ENCODE measurements at places on chromosomes 13 and 19.

DNA sequence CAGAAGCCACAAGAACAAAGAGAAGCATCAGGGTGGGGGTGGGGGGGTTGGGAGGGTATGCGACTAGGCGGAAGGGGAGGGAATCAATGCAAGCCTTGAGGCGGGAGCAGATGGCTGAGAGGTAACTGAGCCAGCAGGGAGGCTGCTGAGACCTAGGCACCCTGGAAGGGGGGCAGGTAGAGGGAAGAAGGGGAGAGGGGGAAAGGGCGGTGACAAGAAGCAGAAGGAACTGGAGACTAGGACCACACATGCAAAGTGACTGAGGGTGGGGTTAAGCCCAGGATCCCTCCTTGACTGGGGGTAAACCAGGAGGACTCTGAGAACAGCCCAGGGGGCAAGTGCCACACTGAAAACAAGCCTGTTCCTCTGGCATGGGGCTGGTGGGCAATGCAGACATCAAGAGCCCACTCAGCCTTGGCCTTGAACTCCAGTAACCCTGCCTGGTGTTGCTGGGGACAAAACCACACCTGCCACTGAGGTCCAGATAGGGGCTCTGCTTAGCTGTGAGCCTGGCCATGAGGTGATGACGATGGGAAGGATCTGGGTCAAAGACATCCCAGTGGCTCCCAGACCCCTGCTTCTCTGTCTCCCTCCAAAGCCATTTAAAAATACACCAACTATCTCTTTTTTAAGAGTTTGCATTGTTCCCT is 20.3 kb downstream of the OPA3 start:
- H3K36me3 ChIP-seq = no peaks in the 10 kb centered on the region
- H3K27me3 ChIP-seq = no peaks in the 10 kb centered on the region
- H3K4me1 ChIP-seq = peaks cover 10% of the 10 kb centered on the region
- peak overlapping the region; percentile 69 for H3K27ac ChIP-seq

DNA sequence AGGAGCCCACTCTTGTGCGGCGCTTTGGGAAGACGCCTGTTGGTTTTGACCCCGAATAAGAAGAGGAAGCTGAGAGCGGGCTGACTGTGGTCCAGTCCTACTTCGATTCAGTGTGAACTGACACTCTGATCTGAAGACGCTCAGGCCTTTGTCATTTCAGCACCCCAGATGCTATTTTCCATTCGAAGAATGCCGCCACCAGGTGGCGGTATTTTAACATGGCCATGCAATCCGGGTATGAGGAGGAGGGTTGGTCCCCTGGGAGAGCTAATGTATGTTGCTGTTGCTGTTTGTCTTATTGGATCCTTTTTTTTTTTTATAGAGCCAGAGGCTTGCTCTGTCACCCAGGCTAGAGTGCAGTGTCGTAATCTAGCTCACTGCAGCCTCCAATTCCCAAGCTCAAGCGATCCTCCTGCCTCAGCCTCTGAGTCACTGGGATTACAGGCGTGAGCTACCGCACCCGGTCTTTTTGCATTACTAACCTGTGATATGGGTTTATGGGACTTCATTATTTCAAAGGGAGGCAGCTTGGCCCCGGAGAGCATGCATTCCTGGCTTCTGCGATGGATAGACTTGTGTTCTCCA is 803 bp upstream of the TIMM44 start:
- H3K36me3 ChIP-seq = peaks cover 16% of the 10 kb centered on the region
- H3K4me1 ChIP-seq = peaks cover 7% of the 10 kb centered on the region
- H3K27me3 ChIP-seq = no peaks in the 10 kb centered on the region
- DNase-seq = peak; percentile 85
- H3K27ac ChIP-seq = peak overlapping the region; percentile 71

DNA sequence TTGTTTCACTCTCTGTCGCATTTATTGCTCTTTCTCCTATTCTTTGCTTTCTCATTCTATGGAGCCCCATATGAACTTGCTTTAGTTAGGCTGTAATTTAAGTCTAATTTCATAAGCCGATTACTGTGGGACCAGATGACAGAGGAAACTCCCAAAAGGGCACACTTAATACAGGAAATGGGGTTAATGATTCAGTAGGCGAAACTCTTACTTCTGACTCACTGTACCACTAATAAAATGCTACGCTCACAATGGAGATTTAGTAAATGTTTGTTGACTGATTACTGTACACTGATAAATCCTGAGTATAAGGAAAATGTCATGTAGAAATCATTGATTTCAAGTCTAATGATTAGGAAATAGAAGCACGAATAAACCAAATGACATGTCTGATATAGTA is 276.4 kb downstream of the KLF5 start:
- H3K27ac ChIP-seq = no peak overlapping the region
- DNase-seq = no peak
- no peak overlapping the region for H3K4me3 ChIP-seq
- no peaks in the 10 kb centered on the region for H3K36me3 ChIP-seq
- H3K4me1 ChIP-seq = no peaks in the 10 kb centered on the region

DNA sequence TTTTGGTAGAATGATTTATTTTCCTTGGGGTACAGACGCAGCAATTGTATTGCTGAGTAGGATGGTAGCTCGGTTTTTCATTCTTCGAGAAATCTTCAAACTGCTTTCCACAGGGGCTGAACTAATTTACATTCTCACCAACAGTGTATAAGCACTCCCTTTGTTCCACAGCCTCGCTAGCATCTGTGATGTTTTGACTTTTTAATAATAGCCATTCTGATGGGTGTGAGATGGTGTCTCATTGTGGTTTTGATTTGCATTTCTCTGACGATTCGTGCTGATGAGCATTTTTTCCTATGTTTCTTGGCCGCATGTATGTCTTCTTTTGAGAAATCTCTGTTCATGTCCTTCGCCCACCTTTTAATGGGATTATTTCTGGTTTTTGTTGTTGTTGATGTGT is 54.8 kb upstream of the UQCRFS1 start:
- no peak overlapping the region for H3K4me3 ChIP-seq
- DNase-seq = no peak
- peaks cover 31% of the 10 kb centered on the region for H3K27me3 ChIP-seq

- no peak overlapping the region for H3K27ac ChIP-seq
- no peaks in the 10 kb centered on the region for H3K27me3 ChIP-seq
- H3K4me3 ChIP-seq = no peak overlapping the region
- no peak for DNase-seq
Observed at GRCh38 chr13:32164622-32165268, 133.2 kb downstream of the FRY start.

- no peaks in the 10 kb centered on the region for H3K27me3 ChIP-seq
- DNase-seq = no peak
- no peaks in the 10 kb centered on the region for H3K4me1 ChIP-seq
- H3K4me3 ChIP-seq = no peak overlapping the region
- no peaks in the 10 kb centered on the region for H3K36me3 ChIP-seq
Observed at GRCh38 chr13:34899888-34900287, 42.2 kb upstream of the NBEA start.

DNA sequence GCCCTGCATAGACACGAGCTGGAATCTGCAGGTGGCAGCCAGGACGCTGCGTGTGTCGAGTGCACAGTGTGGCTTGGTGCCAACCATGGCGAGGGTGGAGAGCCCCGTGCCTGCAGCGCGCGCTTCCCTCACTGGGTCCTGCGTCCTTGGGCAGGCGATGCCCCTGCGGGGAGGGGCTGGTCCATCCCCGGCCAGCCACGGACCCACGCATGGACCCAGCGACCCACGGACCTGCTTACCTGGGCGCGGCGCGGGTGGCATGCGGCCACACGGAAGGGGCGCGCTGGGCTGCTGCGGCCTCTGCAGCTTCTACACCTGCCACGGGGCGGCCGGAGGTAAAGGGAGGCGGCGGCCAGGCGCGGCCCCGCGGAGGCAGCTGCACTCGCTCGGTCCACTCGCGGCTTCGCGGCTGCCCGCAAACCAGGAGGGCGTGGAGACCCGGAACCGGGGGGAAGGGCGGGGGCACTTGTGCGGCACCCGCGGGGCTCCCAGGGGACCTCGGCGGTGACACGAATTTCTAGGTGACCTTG is 569 bp upstream of the MCF2L start:
- H3K4me3 ChIP-seq = peak overlapping the region; percentile 59
- H3K36me3 ChIP-seq = no peaks in the 10 kb centered on the region
- peak overlapping the region; percentile 70 for H3K27ac ChIP-seq
- peaks cover 4% of the 10 kb centered on the region for H3K27me3 ChIP-seq
- H3K4me1 ChIP-seq = peaks cover 9% of the 10 kb centered on the region

DNA sequence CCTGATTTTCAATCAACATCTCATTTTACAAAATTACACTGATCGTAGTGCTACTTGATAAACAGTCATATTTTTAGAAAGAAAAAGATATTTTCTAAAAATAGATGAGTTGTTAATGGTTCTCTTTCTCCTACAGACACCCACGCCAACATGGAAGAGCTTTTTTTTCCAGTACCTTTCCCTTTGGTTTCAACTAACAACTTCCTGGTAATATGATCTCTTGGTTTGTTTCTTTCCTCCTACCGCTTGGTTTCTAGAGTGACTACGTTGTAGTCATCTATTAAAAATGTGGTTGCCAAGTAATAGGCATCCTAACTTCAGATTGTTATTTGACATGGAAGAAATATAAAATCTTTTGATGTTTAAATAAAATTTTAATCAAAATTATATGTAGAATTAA is 189.0 kb downstream of the LACC1 start:
- H3K27me3 ChIP-seq = no peaks in the 10 kb centered on the region
- no peaks in the 10 kb centered on the region for H3K36me3 ChIP-seq
- no peak overlapping the region for H3K4me3 ChIP-seq
- no peaks in the 10 kb centered on the region for H3K4me1 ChIP-seq
- H3K27ac ChIP-seq = no peak overlapping the region
- DNase-seq = no peak

DNA sequence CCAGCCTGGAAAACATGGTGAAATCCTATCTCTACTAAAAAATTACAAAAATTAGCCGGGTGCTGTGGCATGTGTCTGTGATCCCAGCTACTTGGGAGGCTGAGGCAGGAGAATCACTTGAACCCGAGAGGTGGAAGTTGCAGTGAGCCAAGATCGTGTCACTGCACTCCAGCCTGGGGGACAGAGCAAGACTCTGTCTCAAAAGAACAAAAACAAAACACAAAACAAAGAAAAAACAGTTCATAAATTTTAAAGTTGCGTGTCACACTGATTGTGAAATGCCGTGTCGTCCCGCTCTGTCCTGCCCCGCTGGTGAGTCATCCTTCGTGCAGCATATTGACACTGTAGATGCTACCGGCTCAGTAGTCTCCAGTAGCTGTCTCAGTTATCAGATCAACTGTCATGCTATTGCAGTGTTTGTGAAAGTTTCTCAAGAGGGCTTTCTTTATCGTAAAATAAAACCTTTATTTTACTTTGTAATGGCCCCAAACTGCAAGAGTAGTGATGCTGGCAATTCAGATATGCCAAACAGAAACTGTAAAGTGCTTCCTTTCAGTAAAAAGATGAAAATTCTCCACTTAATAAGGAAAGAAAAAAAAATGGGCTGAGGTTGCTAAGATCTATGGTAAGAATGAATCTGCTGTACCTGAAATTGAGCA is 36.4 kb upstream of the IGFL1 start:
- no peak for DNase-seq
- no peaks in the 10 kb centered on the region for H3K4me1 ChIP-seq

DNA sequence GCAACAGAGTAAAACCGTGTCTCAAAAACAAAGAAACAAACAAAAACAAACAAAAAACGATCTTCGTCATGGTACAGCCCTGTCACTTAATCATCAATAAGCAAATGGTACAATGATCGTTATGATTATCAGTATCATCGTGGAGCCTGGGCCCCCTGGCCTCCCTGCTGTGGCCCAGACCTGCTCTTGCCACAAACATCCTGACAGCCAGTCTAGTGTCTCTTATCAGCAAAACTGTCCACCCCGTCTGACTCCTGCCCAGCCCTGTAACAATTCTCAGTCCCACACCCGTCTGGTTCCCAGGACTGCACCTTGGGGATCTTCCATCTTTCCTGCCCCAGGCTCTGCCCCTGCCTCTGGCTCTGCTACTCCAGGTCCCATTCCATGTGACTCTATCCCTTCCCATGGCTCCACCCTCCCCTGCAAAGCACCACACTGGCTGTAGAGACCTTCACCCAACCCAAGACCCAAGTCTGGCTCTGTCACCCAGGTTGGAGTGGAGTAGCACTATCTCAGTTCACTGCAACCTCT is 5.7 kb downstream of the ZNF653 start:
- H3K36me3 ChIP-seq = peaks cover 13% of the 10 kb centered on the region
- no peak overlapping the region for H3K4me3 ChIP-seq
- no peak for DNase-seq

DNA sequence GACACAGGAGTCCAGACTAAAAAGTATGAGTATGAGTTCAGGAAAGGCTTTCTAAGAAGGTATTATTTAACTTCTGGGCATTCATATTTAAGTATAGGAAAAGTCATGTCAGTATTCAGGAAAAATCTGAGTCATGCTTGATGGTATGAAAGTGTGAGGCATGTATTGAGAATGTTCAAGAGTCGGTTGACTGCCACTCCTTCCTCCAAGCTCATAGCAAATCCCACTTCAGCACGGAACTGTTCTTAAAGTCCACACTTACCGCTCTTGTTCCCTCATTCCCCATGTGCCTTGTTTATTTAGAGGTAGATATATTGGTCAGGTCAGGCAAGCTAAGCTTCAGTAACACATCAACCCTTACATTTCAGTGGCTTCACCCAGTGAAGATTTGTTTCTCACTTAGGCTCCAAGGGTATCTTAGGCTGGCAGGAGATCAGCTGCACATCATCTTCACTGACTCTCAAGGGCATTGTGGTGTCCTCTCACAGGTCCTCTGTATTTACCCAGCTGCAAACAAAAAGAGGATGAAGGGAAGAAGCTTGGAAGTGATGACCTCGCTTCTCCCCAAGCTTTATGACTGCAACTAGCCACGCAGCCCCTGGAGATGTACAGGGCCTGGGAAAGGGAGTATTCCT is 1189.2 kb downstream of the EFNB2 start:
- no peaks in the 10 kb centered on the region for H3K36me3 ChIP-seq
- H3K27ac ChIP-seq = no peak overlapping the region
- no peaks in the 10 kb centered on the region for H3K27me3 ChIP-seq
- H3K4me3 ChIP-seq = no peak overlapping the region
- no peak for DNase-seq
- H3K4me1 ChIP-seq = no peaks in the 10 kb centered on the region

- no peak overlapping the region for H3K4me3 ChIP-seq
- DNase-seq = no peak
- no peak overlapping the region for H3K27ac ChIP-seq
- no peaks in the 10 kb centered on the region for H3K27me3 ChIP-seq
- H3K36me3 ChIP-seq = no peaks in the 10 kb centered on the region
Observed at GRCh38 chr13:28117689-28118377, 17.5 kb upstream of the FLT3 start.

DNA sequence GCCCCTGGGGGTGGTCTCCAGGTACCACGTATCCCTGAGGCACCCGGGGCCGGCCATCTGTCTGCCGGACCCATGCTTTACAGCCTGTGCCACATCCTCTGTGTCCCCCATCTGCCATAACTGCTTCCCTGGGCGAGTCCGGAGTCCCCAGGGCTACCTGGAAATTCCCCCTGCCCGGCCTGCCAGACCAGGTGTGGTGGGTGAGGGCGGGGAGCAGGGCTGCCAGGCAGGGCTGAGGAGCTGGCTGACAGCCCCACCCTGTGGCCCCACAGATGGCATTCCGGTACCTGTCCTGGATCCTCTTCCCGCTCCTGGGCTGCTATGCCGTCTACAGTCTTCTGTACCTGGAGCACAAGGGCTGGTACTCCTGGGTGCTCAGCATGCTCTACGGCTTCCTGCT is 10.3 kb upstream of the RELB start:
- no peak overlapping the region for H3K4me3 ChIP-seq
- H3K36me3 ChIP-seq = peaks cover 19% of the 10 kb centered on the region
- H3K27me3 ChIP-seq = no peaks in the 10 kb centered on the region
- H3K4me1 ChIP-seq = no peaks in the 10 kb centered on the region
